ENCODE measurements at places on chromosomes 11 and 22. TPM values are rescaled to one million over a fixed set of nuclear protein-coding genes. Genes with fewer than 3 reads are reported as not detected.

GAS2 gene
- 0.95 TPM for total RNA-seq

- DNase-seq: no peak
Measured at GRCh38 chr11:6646918-6647679, 8.5 kb downstream of the DCHS1 start.

DNA sequence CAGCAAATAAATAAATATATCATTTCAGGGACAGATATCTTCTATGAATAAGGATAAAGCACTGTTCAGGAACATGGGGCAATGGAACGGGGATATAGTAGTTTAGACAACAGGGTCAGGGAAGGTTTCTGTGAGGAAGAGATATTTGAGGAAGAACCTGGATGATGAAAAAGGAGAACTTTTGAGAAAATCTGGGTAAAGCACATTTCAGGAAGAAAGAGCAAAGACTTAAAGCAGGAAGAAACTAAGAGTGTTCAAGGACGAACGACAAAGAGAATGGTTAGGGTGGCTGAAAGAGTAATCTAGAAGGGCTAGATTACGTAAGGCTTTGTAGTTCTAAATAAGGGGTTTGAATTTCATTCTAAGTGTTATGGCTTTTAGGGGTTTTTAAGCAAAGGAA lies 12.7 kb downstream of the DDI1 start:
- DNase-seq: no peak

DNA sequence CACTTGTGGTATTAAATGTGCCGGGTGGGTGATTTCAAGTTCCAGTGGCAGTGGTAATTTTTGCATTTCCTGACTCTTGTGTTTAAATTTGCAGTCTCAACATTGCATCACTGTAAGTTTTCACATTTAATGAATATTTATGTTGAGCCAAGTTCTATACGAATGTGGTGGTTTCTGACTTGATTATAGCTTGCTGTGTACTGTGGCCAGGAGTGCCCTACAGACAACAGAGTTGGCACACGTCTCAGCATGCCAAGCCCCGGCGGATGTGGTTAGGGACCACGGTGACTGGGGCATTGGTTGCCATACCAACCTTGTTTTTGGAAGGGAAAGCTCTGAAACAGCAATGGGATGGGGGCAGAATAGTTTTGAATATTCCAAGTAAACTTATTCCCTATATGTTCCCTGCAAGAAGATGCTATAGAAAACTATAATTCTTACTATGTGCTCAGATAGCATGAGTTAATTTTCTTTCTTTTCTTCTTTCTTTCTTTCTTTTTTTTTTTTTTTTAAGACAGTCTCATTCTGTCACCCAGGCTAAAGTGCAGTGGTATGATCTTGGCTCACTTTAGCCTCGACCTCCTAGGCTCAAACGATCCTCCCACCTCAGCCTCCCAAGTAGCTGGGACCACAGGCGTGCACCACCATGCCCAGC lies 16.0 kb downstream of the ZNRF3 start:
- no peak for DNase-seq

Data from thoracic aorta (tissue), 2 donors.